ENCODE measurements at places on chromosomes 1 and 21. TPM values are rescaled to one million over a fixed set of nuclear protein-coding genes. Genes with fewer than 3 reads are reported as not detected.

GRCh38 chr1:48048064-48048463 lies 50.9 kb upstream of the TRABD2B start:
- H3K4me3 ChIP-seq, result no peak overlapping the region
- no peaks in the 10 kb centered on the region for H3K36me3 ChIP-seq
- H3K27me3 ChIP-seq, result no peaks in the 10 kb centered on the region

GRCh38 chr1:31828341-31828740 lies 12.5 kb upstream of the SPOCD1 start:
- peaks cover 11% of the 10 kb centered on the region for H3K4me1 ChIP-seq
- H3K27me3 ChIP-seq, result no peaks in the 10 kb centered on the region
- H3K27ac ChIP-seq, result no peak overlapping the region
- H3K4me3 ChIP-seq, result no peak overlapping the region
- H3K36me3 ChIP-seq, result no peaks in the 10 kb centered on the region

- H3K4me1 ChIP-seq, result peaks cover 2% of the 10 kb centered on the region
- H3K27me3 ChIP-seq, result no peaks in the 10 kb centered on the region
- DNase-seq, result peak; percentile 64
- H3K27ac ChIP-seq, result peak overlapping the region; percentile 3
- no peak overlapping the region for H3K4me3 ChIP-seq
Measured at GRCh38 chr1:42368096-42368795, 12.3 kb upstream of the RIMKLA start.

- no peaks in the 10 kb centered on the region for H3K4me1 ChIP-seq
- H3K36me3 ChIP-seq, result no peaks in the 10 kb centered on the region
- H3K27me3 ChIP-seq, result no peaks in the 10 kb centered on the region
- no peak overlapping the region for H3K27ac ChIP-seq
Measured at GRCh38 chr1:8047686-8048445, 21.8 kb upstream of the ERRFI1 start.

- no peak overlapping the region for H3K27ac ChIP-seq
- no peaks in the 10 kb centered on the region for H3K36me3 ChIP-seq
- H3K27me3 ChIP-seq, result no peaks in the 10 kb centered on the region
- no peaks in the 10 kb centered on the region for H3K4me1 ChIP-seq
- DNase-seq, result peak; percentile 56
- no peak overlapping the region for H3K4me3 ChIP-seq
Measured at GRCh38 chr1:58290685-58291372, 255.7 kb downstream of the OMA1 start.

GRCh38 chr1:66876664-66877063 lies 48.0 kb downstream of the DNAI4 start:
- H3K4me1 ChIP-seq, result no peaks in the 10 kb centered on the region
- H3K36me3 ChIP-seq, result no peaks in the 10 kb centered on the region
- DNase-seq, result no peak
- no peak overlapping the region for H3K4me3 ChIP-seq

- peaks cover 12% of the 10 kb centered on the region for H3K4me1 ChIP-seq
- no peak overlapping the region for H3K4me3 ChIP-seq
- no peaks in the 10 kb centered on the region for H3K27me3 ChIP-seq
- peak overlapping the region; percentile 79 for H3K27ac ChIP-seq
Measured at GRCh38 chr21:46057111-46057709, 40.7 kb upstream of the COL6A2 start.

DNA sequence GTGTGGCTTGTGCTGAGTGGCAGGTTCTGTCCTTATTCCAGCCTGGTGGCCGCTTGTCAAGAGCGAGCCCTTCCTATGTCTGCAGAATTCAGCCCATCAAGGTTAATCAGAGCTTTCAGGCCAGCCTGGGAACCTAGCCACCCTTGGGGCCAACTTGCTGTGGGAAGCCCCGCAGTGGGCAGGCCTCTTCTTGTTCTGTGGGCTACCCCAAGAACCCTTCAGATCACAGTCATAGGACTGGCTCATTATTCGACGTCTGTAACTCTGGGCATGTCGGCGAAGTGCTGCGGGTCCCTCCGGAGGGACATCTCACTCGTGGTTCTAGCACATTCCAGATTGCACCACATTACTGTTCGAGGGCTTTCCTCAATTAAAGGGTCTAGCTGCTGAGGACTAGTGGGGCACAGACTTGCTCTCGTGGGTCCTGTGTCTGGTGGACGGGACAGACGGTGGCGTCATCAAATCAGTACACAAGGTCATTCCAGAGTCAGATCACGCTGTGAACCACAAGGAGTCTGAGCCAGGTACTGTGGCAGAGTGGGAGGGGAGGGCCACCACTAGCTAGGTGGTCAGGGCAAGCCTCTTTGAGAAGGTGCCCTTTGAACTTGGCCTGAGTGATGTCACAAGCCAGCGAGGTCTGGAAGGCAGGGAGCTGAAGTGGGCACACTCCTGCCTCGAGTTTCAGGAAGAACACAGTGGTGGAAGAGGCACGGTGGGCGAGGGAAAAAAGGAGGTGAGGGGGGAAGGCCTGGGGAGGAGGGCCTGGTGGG lies 20.3 kb upstream of the TNFRSF1B start:
- H3K36me3 ChIP-seq, result no peaks in the 10 kb centered on the region
- H3K27ac ChIP-seq, result peak overlapping the region; percentile 77
- no peak for DNase-seq
- no peak overlapping the region for H3K4me3 ChIP-seq
- H3K4me1 ChIP-seq, result peaks cover 7% of the 10 kb centered on the region

DNA sequence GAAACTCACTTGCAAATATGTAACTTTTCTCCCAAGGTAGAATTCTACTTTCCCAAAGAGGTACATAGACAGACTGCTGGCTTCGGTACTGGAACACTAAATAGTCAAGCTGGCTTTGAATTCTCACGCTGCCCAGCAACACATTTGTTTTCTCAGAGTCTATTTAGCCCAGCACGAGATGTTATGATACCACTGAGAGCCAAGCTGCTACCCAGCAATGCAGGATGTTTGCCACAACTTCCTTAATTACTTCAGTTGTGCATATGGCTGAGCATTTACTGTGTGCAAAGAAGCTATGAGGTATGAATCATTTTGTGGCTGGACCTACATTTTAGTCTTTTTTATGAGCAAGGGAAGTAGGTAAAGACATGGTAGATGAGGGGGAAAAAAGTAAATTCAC lies 793.2 kb downstream of the PLA2G4A start:
- H3K27ac ChIP-seq, result no peak overlapping the region
- H3K4me3 ChIP-seq, result no peak overlapping the region
- H3K36me3 ChIP-seq, result no peaks in the 10 kb centered on the region
- H3K4me1 ChIP-seq, result no peaks in the 10 kb centered on the region
- H3K27me3 ChIP-seq, result no peaks in the 10 kb centered on the region

DNA sequence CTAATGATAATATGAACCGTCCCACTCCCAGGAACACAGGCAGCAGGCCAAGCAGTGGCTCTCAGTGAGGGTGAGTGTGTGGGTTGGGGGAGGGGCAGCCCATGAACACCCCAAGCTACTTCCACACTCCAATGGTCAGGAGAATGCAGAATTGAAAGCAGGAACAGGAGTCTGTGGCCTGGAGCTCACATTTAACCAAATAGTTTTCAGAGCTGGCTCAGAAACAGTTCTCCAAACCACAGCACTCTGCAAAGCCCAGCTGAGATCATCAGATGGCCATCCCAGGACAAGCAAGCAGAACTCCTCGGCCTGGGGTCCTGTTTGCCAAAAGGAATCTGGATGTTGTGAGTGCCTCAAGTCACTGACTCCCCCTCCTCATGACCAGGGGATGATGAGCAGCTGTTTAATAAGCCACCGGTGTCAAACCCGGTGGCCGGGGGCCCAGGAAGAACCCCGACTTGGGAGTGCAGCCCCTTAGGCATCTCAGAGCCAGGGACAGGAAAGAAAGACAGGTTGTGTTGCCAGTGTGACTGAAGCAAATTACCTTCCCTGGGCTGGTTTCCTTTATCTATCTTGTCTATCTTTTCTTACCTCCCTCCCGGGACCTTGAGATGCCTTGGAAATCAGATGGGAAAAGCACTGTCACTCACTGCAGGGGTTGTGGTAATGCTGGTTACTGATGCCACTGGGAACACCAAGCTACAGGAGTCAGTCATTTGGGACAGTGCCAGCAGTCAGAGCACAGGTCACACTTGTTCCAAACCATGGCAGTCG lies 20.4 kb downstream of the DEGS1 start:
- H3K27ac ChIP-seq, result no peak overlapping the region
- no peak overlapping the region for H3K4me3 ChIP-seq
- no peak for DNase-seq
- peaks cover 4% of the 10 kb centered on the region for H3K36me3 ChIP-seq

GRCh38 chr1:205534444-205534985 lies 30.0 kb downstream of the CDK18 start:
- H3K27me3 ChIP-seq, result peaks cover 2% of the 10 kb centered on the region
- no peak for DNase-seq
- no peak overlapping the region for H3K27ac ChIP-seq

DNA sequence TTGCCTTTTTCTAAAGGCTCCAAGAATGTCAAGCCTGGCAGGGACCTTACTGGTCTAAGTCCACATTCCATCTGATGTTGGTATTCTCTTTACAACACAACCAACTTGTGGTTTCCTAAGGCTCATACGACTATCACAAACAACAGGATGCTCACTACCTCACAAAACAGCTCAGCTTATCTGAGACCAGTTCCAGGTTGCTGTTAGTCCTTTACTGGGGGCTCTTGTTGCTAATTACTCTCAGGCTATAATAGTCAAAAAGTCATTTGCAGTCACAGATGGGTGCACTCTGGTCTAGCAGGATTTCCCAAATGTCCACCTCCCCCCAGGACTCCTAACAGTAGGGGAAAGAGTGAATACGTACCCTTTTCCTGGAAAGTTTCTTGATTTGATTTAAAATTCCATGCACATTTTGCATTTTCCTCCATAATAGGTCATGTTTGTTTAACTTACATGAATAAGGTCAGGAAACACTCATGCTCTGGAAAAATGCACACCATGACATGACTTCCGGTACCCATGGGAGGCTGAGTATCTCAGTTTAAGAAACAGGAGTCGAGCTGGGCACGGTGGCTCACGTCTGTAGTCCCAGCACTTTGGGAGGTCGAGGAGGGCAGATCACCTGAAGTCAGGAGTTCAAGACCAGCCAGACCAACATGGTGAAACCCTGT lies 16.0 kb downstream of the LCK start:
- H3K4me1 ChIP-seq, result no peaks in the 10 kb centered on the region
- no peaks in the 10 kb centered on the region for H3K36me3 ChIP-seq
- no peak overlapping the region for H3K4me3 ChIP-seq
- peak overlapping the region; percentile 53 for H3K27ac ChIP-seq
- H3K27me3 ChIP-seq, result no peaks in the 10 kb centered on the region

GRCh38 chr1:115445090-115445489 lies 107.0 kb upstream of the NGF start:
- no peaks in the 10 kb centered on the region for H3K27me3 ChIP-seq
- no peak for DNase-seq
- H3K27ac ChIP-seq, result no peak overlapping the region
- H3K36me3 ChIP-seq, result no peaks in the 10 kb centered on the region
- H3K4me1 ChIP-seq, result no peaks in the 10 kb centered on the region
- H3K4me3 ChIP-seq, result no peak overlapping the region

Gene ELF3
- 395 TPM for polyA plus RNA-seq

Gene BRDT
- polyA plus RNA-seq, result not detected

Gene UHMK1
- 15.2 TPM for polyA plus RNA-seq
